ENCODE measurements at places on chromosomes 4 and X.

- no peak for DNase-seq
Measured at GRCh38 chrX:39459952-39460351, 637.8 kb downstream of the BCOR start.

- no peak for DNase-seq
Measured at GRCh38 chr4:110989125-110989524, 366.2 kb upstream of the PITX2 start.

DNA sequence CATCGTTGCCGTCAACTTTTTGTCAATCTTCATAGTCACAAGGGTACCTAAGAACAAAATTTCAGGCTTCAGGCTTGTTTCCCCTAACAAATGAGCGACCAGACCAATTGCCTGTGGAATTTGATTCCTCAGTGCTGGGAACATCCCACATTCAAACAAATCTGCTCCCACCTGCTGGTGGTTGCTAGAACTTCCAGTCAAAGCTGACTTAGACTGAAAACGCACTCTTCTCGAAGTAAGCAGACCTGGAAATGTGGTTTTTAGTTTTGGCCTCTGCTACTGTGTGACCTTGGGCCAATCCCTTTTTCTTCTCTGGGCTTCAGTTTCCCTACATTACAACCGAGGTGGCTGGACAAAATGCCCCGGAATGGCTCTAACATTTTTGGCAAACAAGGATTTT lies 1.8 kb upstream of the GABRQ start:
- DNase-seq: peak; percentile 55

DNA sequence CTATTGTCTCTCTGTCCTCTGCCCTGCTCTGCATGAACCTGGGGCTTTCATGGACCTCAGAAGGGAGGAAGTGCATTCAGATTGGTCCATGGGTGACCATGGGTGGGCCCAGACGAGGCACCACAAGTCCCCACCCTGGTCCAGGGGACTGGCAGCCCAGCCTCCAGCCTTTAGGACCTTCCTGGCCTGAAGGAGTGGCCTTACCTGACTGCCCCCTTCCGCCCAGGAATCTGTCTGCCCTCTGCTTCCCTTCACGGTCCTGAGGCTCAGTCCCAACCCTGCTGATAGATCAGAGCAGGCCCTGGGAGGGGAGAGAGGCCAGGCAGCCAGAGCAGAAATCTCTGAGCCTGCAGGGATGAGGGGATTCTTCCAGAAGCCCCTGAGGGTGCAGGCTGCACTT lies 455.4 kb downstream of the PCDH18 start:
- DNase-seq: no peak

DNA sequence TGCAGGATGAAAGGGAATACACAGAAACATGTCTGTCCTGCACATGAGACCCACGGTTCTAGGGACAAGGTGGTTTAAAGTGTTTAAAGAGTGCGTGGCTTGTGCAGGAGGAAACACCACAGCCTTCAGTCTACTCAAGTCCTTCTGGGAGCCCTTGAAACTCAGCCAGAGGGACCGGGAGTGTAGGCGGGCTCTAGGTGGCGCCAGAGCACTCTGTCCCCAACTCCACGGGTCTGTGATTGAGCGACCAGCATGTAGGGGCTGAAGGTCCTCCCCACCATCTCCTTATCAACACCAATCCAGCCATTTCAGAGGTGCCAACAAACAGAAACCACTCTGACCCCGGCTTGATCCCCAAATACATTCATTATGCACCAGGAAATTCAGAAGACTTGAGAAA lies 82.0 kb upstream of the CLDN34 start:
- DNase-seq: peak; percentile 60

DNA sequence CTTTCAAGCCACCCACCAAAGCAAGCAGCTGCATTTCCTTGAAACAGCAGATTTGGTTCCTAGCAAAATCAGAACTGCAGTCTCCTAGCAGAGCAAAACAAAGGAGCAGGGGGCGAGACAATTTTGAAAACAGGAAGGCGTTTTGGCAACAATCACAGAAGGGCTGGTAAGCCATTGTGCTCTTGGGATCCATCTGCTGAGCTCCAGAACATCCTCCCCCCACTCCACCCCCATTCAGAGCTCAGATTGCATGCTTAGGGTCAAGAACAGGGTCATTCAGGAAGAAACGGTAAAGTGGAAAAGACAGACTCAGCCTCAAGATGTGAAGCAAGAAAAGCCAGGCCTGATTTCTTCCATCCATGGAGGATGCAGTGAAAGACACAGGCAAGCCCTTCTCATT lies 7.6 kb upstream of the PCDH19 start:
- no peak for DNase-seq

DNA sequence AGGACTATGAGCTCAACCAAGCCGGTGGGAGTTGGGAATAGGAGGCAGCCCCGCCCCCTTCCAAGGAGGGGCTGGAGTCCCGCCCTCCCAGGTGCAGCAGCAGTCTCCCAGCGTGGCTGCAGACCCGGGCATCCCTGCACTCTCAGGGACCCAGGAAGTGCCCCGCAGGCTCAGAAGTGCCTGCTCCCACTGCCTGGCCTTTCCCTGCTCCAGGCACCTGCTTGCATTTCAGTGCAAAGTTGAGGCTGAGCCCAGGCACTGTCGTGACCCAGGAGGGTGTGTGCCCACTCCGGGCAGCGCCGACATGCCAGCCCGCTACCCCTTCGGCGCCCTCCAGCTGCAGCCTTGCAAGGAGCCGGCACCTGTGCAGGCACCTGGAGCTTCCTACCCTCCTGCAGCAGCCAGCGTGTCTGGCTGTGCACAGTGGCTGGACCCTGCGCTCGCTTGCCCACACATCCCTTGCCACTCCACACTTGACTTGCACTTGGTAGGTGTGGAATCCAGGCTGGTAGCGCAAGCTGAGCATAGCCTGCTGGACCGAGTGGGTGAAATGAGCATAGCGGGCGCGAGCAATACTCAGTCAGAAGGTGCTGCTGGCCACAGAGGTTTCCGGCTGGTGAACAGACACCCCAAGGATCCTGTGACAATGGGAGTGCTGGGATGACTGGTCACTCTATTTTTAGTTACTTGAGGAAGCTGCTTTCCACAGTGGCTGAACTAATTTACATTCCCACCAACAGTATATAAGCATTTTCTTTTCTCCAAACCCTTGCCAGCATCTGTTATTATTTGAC lies 236.3 kb downstream of the PCDH10 start:
- DNase-seq: no peak

DNA sequence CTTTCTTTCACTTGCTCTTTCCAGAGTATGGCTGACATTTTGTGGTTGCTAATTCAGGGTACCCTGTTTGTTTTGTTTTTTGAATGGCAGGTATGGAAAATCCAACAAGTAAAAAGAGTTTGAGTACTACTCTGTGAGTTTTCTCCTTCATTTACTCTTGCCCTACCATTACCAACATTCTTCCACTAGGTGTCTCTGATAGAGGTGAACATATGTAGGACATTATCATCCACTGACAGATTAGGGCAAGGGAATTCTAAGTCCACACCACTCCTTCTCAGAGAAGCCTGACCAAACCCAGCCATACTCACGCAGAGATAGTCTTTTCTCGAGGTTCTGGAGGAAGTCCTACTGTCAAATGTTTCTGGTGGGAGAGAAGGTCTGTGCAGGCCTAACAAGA lies 36.7 kb upstream of the HDAC8 start:
- peak; percentile 16 for DNase-seq

- DNase-seq: peak; percentile 50
Measured at GRCh38 chrX:44747969-44748368, 95.9 kb upstream of the DUSP21 start.

GRCh38 chr4:48543796-48544195 lies 53.7 kb downstream of the ZAR1 start:
- DNase-seq: peak; percentile 7
